Progenitor cell of endocrine pancreas (in vitro differentiated cells): ENCODE measurements at places on chromosomes 4 and X. TPM values are rescaled to one million over a fixed set of nuclear protein-coding genes. Genes with fewer than 3 reads are reported as not detected.

DNA sequence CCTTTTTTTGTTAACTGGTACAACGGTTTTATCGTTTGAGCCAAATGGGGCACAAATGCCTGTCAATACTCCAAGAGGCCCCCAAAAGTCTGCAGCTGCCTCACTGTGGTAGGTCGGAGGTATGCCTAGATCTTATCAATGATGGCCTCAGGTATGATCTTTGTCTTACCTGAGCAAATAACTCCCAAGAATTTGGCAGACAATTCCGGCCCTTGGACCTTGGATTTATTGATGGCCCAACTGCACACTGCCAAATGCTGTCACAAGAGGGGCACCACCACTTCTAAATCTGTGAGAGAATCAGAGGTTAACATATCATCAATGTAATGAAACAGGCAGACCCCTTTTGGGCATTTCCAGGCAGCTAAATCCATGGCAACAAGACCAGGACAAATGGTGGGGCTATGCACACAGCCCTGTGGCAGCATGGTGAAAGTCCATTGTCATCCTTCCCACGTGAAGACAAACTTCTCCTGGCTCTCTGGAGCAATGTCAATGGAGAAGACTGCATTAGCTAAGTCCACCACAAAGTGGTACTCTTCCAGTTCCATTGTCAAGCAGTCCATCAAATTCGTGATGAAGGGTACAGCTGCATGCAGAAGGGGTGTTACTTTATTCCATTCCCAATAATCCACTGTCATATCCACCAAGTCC is 28.6 kb downstream of the CXCL13 start:
- H3K27me3 ChIP-seq = no peaks in the 10 kb centered on the region
- no peak overlapping the region for H3K4me3 ChIP-seq
- DNase-seq = no peak
- no peaks in the 10 kb centered on the region for H3K4me1 ChIP-seq
- no peak overlapping the region for H3K27ac ChIP-seq

- DNase-seq = no peak
- H3K4me1 ChIP-seq = no peaks in the 10 kb centered on the region
- no peak overlapping the region for H3K27ac ChIP-seq
- no peaks in the 10 kb centered on the region for H3K27me3 ChIP-seq
- H3K4me3 ChIP-seq = no peak overlapping the region
These were observed 116.1 kb downstream of the KLHL13 start for GRCh38 chrX:118000518-118000917.

Gene UGT2B17
- total RNA-seq = not detected in 2 replicates

DNA sequence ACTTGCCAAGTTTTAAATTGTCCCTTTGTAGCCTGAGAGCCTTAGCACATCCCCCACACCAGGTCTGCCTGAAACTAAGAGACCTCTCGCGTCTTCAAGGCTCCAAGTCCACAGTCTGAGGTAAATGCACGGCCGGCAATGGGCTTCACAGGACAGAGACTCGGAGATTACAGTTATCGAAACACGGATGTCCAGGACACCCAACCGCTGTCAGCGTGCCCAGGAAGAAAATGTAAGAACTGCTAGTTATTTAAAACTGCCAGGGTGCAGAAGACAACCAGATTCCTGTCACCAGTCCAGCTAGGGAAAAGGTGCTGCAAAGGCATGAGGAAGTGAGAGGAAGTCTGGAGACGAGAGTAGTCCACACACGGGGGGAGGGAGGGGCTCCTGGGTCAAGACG is 28.9 kb downstream of the ZNF827 start:
- no peak overlapping the region for H3K27ac ChIP-seq
- H3K4me1 ChIP-seq = peaks cover 9% of the 10 kb centered on the region
- no peak for DNase-seq
- H3K4me3 ChIP-seq = no peak overlapping the region

DNA sequence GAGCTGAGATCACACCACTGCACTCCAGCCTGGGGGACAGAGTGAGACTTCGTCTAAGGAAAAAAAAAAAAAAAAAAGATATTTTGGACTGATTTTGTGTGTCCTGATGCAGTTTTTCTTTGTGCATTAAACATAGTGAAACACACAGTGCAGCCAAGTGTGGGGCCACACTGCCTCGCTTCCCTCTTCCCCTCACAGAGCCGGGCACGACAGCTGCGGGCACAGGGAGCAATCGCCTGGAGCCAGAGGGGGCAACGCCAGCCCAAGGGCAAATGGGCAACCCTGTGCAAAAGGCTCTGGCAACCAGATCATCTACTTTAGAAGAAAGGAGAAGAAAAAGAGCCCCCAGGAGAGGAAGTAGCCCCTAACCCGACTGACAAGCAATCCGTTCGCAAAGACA is 13.5 kb upstream of the CCNQ start:
- H3K27ac ChIP-seq = no peak overlapping the region
- DNase-seq = no peak
- peaks cover 27% of the 10 kb centered on the region for H3K27me3 ChIP-seq
- H3K4me3 ChIP-seq = no peak overlapping the region
- no peaks in the 10 kb centered on the region for H3K4me1 ChIP-seq

DNA sequence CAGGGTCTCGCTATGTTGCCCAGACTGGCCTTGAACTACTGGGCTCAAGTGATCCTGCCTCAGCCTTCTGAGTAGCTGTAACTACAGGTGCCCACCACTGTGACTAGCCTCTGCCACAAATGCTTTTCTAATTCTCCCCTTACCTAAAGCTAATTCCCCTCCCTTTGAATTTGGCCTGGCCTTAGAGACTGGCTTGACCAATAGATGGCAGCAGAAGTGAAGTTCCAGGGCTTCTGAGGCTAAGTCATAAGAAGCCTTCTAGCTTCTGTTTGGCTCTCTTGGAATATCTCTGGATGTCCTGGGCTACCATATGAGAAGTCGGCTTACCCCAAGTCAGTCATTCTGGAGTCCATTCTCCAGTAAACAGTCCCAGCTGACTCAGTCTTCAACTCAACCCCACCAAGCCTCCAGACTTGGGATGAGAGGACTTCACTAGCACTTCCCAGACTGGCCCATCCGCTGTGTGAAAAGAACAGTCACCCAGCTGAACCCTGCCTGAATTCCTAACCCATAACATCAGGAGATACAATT is 61.0 kb downstream of the HPRT1 start:
- H3K4me1 ChIP-seq = peaks cover 2% of the 10 kb centered on the region
- DNase-seq = no peak
- no peak overlapping the region for H3K27ac ChIP-seq
- no peaks in the 10 kb centered on the region for H3K27me3 ChIP-seq

Gene FGFR3
- total RNA-seq = 169 and 185 TPM in 2 replicates

DNA sequence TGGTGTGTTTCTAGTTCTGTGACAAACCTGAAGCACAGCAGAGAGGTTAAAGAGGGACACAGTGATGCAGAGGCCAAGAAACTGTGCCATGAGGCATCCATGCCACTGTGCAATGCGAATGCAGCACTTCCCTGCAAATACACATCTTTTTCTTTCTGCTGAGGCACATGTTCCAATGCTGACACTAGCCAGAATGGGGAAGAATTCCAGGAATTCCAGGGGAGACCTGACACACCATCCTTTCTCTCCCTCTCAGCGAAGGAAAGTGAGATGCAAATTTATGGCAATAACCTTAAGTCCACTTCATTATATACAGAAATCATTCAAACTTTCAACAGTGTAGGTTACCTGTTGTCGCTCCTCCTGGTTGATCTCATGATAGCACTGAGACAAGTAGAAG is 204.8 kb downstream of the LDB2 start:
- H3K36me3 ChIP-seq = no peaks in the 10 kb centered on the region

Gene HMX1
- total RNA-seq = 0.65 and 0.87 TPM in 2 replicates

Gene COX7B2
- total RNA-seq = not detected in 2 replicates

- H3K27me3 ChIP-seq = no peaks in the 10 kb centered on the region
- H3K4me1 ChIP-seq = peaks cover 3% of the 10 kb centered on the region
- no peak overlapping the region for H3K4me3 ChIP-seq
- H3K36me3 ChIP-seq = no peaks in the 10 kb centered on the region
- no peak for DNase-seq
These were observed 12.2 kb upstream of the MCF2 start for GRCh38 chrX:139720136-139720535.

DNA sequence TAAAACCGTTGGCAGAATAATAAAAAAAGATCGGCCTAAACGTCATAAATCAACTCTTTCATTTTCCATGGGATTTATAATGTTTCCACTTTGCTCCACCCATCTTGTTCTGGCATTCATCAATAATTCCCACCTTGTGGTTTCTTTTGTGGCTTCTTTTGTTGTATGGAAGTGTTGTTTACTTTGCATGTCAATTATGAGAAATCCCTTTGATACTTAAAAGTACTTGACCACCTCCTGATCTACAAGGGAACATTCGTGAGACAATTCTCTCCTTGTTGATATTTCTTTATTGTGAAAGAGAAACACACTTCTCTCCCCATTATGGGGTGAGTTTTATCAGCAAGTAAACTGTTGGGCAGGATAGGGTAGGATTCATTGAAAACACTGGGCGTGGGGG is 2.8 kb downstream of the AMELX start:
- H3K4me1 ChIP-seq = peaks cover 2% of the 10 kb centered on the region
- DNase-seq = no peak
- no peak overlapping the region for H3K4me3 ChIP-seq
- no peaks in the 10 kb centered on the region for H3K27me3 ChIP-seq

- no peak overlapping the region for H3K4me3 ChIP-seq
- peak overlapping the region; percentile 76 for H3K27ac ChIP-seq
- peaks cover 18% of the 10 kb centered on the region for H3K36me3 ChIP-seq
- no peak for DNase-seq
- no peaks in the 10 kb centered on the region for H3K4me1 ChIP-seq
These were observed 19.9 kb upstream of the CPLX1 start for GRCh38 chr4:845836-846251.

- H3K27ac ChIP-seq = no peak overlapping the region
- no peaks in the 10 kb centered on the region for H3K27me3 ChIP-seq
- no peaks in the 10 kb centered on the region for H3K4me1 ChIP-seq
- DNase-seq = no peak
- peaks cover 32% of the 10 kb centered on the region for H3K36me3 ChIP-seq
- H3K4me3 ChIP-seq = no peak overlapping the region
These were observed 78.4 kb downstream of the IRF2 start for GRCh38 chr4:184395971-184396391.

- no peaks in the 10 kb centered on the region for H3K36me3 ChIP-seq
- no peaks in the 10 kb centered on the region for H3K27me3 ChIP-seq
- no peak for DNase-seq
- H3K27ac ChIP-seq = no peak overlapping the region
- no peak overlapping the region for H3K4me3 ChIP-seq
- H3K4me1 ChIP-seq = no peaks in the 10 kb centered on the region
These were observed 565.7 kb upstream of the FAT1 start for GRCh38 chr4:187289371-187289770.

DNA sequence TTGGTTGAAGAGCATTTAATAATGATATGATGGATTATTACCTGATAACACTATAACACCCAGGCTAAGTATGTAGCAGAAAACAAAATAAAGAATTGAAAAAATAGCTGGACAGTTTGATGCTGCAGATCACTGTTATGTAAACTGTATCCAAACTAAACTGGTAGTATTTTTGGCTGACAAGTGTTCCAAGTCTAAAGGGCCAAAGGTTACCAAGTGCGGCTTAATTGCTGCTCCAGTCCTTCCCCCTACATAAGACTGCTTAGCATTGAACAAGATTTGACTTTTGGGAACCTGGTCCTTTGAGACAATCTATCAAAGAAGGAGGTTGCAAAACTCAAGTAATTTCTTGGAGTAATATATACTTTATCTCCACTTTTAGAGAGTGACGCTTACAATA is 249.6 kb downstream of the CAMK2D start:
- peaks cover 2% of the 10 kb centered on the region for H3K4me1 ChIP-seq
- no peak overlapping the region for H3K4me3 ChIP-seq
- H3K36me3 ChIP-seq = peaks cover 17% of the 10 kb centered on the region

DNA sequence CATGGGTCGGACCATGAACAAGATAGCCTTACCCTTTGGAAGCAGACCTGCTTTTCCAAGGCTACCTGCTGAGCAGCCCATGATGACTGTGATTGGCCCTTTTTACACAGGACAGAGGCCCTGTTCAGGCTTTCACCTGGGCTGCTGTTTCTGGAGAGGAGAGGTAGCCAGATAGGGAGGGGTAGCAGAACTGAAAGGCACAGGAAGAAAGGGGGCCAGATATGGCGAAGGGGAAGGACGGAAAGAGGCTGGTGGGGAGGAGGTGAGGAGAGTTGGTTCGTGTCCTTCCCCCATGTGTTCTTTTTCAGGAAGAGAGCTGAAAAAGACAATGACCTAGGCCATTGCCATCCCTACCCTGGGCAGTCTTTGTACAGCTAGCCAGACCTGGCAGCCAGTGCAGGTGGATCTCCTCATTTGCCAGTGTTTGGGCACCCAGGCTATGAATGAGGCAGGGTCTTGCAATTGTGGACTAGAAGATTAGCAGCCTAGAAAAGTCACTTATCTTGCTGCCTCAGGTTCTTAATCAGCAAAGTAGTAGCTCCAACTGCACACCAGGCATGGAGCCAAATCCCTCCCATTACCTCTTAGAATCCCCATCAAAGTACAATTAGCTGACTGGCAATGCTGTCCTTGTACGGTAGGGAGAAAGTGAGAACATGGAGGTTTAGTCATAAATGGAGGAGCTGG is 139.6 kb downstream of the AMMECR1 start:
- no peak for DNase-seq
- H3K36me3 ChIP-seq = peaks cover 14% of the 10 kb centered on the region
- no peak overlapping the region for H3K4me3 ChIP-seq
- H3K27ac ChIP-seq = no peak overlapping the region

- peaks cover 22% of the 10 kb centered on the region for H3K4me1 ChIP-seq
- H3K27me3 ChIP-seq = peaks cover 3% of the 10 kb centered on the region
- DNase-seq = no peak
- H3K4me3 ChIP-seq = no peak overlapping the region
These were observed 47.8 kb downstream of the CRLF2 start for GRCh38 chrX:1164322-1165288.

GRCh38 chr4:113699772-113700171 is 61.8 kb downstream of the CAMK2D start:
- H3K27me3 ChIP-seq = no peaks in the 10 kb centered on the region
- H3K4me1 ChIP-seq = peaks cover 9% of the 10 kb centered on the region
- H3K4me3 ChIP-seq = no peak overlapping the region
- no peak for DNase-seq
- peak overlapping the region; percentile 60 for H3K27ac ChIP-seq

DNA sequence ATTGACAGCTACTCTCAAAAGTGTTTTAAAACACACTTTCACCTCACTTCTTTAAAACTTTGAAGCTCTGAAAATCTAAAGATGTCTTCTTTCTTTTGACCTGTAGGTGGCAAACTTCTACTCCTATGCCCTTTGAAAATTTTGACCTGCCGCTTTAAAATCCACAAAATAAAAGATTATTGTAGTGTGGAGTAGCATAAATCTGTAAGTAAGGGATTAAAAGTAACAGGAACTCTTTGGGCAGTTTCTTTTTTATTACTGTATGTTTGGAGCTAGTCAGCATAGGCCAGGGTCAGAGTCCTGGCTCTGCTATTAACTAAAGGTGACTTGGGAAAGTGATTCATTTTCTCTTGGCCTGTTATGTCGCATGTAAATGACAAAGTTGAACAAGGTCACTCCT is 25.5 kb downstream of the BBS12 start:
- H3K27ac ChIP-seq = no peak overlapping the region
- H3K4me3 ChIP-seq = no peak overlapping the region
- H3K27me3 ChIP-seq = no peaks in the 10 kb centered on the region
- no peaks in the 10 kb centered on the region for H3K4me1 ChIP-seq
- no peaks in the 10 kb centered on the region for H3K36me3 ChIP-seq

- H3K36me3 ChIP-seq = no peaks in the 10 kb centered on the region
- no peak for DNase-seq
- no peaks in the 10 kb centered on the region for H3K4me1 ChIP-seq
- H3K27ac ChIP-seq = no peak overlapping the region
- no peaks in the 10 kb centered on the region for H3K27me3 ChIP-seq
These were observed 67.1 kb downstream of the ATXN3L start for GRCh38 chrX:13252726-13253125.

- H3K27ac ChIP-seq = no peak overlapping the region
- no peaks in the 10 kb centered on the region for H3K27me3 ChIP-seq
- peaks cover 8% of the 10 kb centered on the region for H3K4me1 ChIP-seq
- no peak overlapping the region for H3K4me3 ChIP-seq
- peaks cover 9% of the 10 kb centered on the region for H3K36me3 ChIP-seq
- DNase-seq = no peak
These were observed 82.4 kb upstream of the HPRT1 start for GRCh38 chrX:134377537-134377936.

Gene CABS1
- total RNA-seq = not detected in 2 replicates

Gene RGN
- total RNA-seq = 7.3 and 8.0 TPM in 2 replicates
